ENCODE measurements at places on chromosomes 5 and 9. TPM values are rescaled to one million over a fixed set of nuclear protein-coding genes. Genes with fewer than 3 reads are reported as not detected.

Gene SNX24
- 33.7 TPM for total RNA-seq

Gene KIF4B
- not detected for total RNA-seq

Gene DND1
- 1.4 TPM for total RNA-seq

Gene PHYHD1
- 4.6 TPM for total RNA-seq

Gene ANKRD20A1
- 1.2 TPM for total RNA-seq

Gene FST
- total RNA-seq: 57.1 TPM

Gene SLC1A1
- 6.4 TPM for total RNA-seq

Gene TAS2R1
- total RNA-seq: not detected

Gene PCDHB11
- total RNA-seq: 2.1 TPM

Gene SPINK14
- not detected for total RNA-seq

Gene C9orf57
- total RNA-seq: not detected

Gene BTNL8
- total RNA-seq: not detected

Gene GABRA6
- not detected for total RNA-seq

Gene MTX3
- 14.0 TPM for total RNA-seq

Gene CDH9
- total RNA-seq: not detected

Gene ARID3C
- 0.16 TPM for total RNA-seq

Gene PCDHB3
- 3.6 TPM for total RNA-seq

Gene ANKRD31
- total RNA-seq: 0.07 TPM

Gene LOX
- 1,249 TPM for total RNA-seq

Gene DOCK8
- total RNA-seq: 4.4 TPM

Gene SAPCD2
- total RNA-seq: 0.43 TPM

Gene MRPL22
- total RNA-seq: 41.7 TPM

Gene CER1
- total RNA-seq: 2.8 TPM

Gene TAF11L5
- not detected for total RNA-seq

Gene FUT7
- not detected for total RNA-seq

Gene IFNA16
- total RNA-seq: not detected

Gene PCAT7
- 5.2 TPM for total RNA-seq

Gene SLIT3
- total RNA-seq: 20.7 TPM

Gene SOHLH1
- not detected for total RNA-seq

Gene KCNT1
- not detected for total RNA-seq

Gene SLC6A18
- total RNA-seq: not detected

Gene INSL4
- total RNA-seq: not detected

Gene SPINK13
- not detected for total RNA-seq

Gene HRCT1
- total RNA-seq: 0.62 TPM

Gene PCDHA12
- total RNA-seq: 13.8 TPM

Gene IL9
- total RNA-seq: not detected

Gene POU5F2
- total RNA-seq: 0.54 TPM

Gene LRRC19
- not detected for total RNA-seq
